ENCODE measurements at places on chromosomes 6 and 20.

GRCh38 chr6:164690241-164690640 is 619.2 kb downstream of the C6orf118 start:
- DNase-seq = no peak

DNA sequence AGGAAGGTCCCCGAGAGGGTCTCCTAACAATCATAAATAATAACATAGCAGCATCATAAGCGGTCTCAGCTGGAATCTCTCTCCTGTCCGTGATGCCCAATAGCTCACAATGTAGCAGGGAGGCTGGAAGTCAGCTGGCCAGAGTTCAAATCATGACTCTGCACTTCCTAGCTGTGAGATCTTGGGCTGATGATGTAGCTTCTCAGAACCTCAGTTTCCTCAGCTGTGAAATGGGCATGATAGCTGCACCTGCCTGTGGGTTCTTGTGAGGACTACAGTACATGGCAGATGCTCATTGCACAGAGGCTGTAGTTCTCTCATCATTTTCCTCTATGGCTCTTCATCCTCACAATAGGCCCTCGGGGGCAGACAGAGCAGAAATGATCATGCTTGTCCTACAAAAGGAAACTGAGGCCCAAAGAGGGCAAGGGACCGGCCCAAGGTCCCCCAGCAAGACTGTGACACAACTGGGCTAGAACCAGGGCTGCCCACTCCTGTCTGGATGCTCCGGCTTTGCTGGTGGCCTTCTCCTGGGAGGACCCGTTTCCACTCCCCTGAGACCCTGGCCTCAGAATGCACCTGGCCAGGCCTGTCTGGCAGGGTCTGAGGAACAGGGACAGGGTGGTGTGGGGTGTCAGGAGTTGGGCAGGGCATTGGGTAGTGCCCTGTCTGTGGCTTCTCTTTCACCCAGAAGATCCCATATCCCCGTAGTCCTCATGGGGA is 17.7 kb downstream of the SLC12A5 start:
- DNase-seq = no peak

DNA sequence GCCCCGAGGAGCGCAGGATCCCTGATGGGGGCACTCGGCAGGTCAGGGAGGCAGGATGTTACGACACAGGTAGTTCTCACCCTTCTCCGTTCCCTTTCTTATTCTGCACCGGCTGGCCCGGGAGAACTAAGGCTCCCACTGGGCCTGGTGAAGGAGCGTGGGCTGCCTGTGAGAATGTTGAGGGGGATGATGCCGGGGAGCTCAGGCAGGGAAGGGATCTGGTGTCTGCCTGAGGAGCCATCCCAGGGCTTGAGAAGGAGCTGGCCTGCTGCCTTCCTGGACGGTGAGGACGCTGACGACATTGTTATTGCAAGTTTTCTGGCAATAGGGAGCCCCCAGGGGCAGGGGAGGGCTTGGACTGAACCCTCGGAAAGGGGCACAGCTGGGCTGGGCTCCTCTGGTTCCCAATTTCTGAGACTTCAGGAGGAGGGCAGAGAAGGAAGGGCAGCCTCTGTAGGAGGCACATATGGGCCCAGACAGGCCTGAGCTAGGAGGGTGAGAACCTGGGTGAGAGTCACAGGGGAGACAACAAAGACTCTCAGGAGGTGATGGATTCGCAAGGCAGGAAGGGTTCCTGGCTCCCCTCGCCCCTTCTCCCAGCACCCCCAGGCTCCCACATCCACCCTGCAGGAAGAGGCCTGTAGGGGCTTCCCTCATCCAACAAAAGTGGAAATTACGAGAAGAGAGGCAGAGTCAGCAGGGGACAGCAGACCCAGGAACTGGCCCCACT is 32.8 kb downstream of the CYP21A2 start:
- no peak for DNase-seq

GRCh38 chr20:3560162-3560561 is 89.3 kb downstream of the ATRN start:
- DNase-seq = no peak

- DNase-seq = no peak
Measured at GRCh38 chr6:5936631-5937030, 70.1 kb downstream of the NRN1 start.

GRCh38 chr6:109508166-109508860 is 25.3 kb upstream of the ZBTB24 start:
- no peak for DNase-seq

GRCh38 chr6:151749341-151749740 is 58.1 kb upstream of the ESR1 start:
- no peak for DNase-seq

DNA sequence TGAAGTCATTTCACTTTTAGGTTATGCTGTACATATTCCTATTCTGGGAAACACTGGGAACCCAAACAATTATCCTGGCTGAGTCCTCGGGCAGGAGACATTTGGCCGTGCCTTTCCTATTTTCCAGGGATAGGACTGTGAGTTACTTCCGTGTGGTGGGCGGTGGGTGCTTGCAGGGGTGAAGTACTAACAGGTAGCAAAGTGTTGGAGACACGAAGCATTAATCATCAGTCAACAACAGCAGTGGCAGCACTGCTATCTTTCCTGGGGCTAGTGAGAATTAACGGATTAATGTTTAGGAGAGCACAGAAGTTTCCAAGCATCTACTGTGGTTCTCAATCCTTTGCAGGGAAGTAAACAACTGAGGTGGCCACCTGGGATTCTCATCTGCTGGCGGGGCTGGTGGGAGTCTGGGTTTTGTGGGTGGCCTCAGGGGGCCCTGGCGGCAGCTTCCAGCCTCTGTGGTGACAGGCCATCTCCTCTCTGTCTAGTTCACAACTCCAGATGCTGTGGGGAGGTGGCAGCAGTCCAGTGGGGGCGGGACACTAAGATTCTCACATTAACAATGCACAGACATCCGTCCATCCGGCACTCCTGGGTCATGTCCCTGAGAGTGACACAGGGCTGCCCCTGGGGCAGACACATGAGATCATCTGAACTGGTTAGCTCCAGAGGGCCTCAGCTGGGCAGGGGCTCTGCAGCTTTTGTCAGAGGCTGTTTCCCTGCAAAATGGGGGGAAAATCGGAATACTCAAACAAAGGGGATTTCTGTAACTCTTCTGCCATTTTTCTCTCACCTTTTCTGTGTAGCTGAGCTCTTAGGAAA is 90.9 kb downstream of the GJA10 start:
- DNase-seq = no peak

- DNase-seq = no peak
Measured at GRCh38 chr6:10441004-10441654, 26.3 kb upstream of the TFAP2A start.

DNA sequence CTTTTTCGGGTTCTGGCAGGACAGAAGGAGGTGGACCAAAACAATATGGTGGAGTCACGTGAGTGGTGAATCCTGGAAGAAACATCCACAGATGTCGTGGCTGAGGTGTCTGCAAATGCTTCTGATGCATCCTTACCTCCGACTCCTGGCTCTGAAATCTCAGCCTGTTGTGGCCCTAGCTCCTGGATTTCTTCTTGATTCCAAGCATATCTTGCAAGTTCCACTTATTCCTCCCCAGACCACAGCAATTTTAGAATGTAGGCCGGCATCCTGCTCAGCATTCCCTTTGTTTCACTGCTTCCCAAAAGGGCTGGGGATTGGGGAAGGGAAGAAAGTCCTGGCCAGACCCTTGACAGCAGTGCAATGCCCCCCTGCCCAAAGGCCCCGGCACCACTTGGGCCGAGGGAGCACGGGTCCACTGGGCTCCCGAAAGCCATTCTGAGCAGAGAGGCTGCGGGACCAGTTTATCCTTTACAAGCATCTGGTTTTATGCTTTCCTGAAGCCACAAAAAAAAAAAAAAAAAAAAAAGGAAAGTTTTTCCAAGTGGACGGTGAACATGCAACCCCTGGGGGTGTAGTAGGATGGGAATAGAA is 200.9 kb upstream of the RNF24 start:
- no peak for DNase-seq

DNA sequence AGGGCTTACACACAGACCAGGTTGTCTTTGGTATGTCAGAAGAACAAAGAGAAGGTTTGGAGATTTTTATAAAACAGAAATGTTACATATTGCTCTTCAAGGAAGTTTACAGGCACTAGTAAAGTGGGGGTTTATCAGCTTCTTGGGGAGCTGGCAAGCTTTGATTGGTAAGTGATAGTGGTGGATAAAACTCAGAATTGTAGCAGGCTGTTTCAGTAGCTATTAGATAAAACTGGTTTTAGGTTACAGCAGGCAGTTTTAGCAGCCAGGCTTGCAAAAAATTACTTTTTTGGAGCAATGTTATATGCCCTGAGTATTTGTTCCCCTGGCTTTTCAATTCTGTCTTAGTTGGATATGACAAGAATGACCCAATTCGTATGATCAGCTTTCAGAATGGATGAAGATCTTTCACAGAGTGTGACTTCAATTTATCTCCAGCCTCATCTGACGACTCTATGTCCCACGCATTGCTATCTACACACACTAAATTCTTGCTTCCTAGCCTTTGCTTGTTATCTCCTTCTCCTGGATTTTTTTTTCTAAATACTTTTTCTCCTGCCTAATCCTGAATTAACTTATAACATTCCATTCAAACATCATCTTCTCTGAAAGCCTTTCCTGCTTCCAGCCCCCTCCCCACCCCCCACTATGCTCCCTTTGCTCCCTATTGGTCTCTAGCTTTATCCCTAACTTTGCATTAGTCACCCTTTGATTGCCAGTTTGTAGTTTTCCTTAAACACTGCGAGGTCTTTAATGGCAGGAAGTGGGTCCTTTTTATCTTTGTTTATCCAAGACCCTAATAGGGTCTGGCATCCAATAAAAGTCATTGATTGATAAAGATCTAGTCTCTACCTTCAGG is 1.0 kb upstream of the TOMM34 start:
- DNase-seq = no peak

DNA sequence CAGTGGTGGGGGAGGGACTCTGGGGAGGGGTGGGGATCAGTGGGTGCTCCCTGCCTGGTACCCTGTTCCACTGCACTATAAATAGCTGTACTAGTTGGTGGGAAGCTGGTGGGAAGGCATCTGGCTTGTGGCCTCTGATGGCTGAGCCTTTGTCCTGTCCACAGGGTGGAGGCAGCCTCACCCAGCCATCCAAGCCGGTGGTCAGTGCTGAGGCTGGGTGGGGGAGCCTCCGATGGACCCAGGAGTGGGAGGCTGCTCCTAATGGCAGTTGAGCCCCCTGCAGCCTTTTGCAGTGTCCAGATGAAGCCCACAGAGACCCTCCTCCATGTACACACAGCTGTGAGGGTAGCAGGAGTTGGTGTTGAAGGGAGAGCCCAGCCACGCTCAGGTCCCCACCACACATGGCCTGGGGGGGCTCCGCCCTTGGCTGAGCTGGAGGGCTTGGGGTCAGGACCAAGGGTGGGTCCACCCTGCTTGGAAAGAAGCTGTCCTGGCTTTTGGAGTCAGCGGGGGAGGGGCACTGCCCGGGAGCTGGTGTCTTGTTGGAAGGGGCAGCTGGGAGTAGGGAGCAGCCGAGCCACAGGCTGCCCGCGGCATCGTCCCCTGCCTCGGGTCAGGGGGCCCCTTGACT is 2.5 kb downstream of the PPDPF start:
- no peak for DNase-seq

DNA sequence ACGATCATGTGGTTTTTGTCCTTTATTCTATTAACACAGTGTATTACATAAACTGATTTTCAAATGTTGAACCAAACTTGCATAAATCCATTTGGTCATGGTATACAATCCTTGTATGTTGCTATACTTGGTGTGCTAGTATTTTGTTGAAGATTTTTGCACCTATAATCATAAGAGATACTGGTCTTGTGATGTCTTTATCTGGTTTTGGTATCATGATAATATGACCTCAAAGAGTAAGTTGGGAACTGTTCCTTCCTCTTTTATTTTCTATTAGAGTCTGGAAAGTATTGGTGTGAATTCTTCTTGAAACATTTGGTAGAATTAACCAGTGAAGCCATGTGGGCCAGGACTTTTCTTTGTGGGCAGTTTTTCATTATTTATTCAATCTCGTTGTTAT is 65.3 kb downstream of the TRPC4AP start:
- no peak for DNase-seq

DNA sequence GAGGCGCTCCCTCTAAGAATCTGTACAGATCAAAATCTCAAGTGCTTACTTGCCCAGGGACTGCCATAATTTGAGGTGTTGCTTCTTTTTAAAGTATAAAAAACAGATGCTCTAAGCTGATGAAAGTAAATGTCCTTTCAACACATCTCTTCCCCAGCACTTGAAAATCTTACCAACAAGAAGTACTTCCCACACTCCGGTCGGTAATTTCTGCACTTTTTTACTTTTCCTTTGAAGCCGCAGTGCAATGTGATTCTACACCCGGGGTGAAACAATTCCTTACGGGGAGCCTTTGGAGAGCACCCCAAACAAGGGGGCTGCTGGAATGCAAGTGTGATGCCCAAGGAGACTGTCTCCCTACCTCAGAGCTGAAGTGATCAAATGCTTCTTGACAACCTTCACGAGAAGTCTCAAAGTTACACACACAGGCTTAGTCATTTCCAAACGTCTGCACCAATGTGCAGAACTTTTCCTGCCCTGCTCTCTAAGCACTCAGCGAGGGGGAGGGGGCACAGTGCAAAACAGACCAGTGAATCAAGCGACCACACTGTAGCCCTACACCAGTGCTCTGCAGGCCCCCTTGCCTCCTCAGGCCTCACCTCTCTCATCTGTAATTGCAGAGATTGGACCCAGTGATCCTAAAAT is 56.7 kb downstream of the ATXN1 start:
- DNase-seq = no peak

DNA sequence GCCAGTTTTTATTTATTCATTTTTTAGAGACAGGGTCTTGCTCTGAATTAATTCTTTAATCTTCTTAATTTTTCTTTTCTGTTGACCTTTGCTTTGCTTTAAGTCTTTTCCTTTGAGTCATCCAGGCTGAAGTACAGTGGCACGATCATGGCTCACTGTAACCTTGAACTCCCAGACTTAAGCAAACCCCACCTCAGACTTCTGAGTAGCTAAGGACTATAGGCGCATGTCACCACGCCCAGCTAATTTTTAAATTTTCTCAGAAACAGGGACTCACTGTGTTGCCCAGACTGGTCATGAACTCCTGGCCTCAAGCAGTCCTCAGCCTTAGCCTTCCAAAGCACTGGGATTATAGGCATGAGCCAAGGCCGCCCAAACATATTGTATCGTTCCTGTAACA is 71.3 kb upstream of the GNRH2 start:
- DNase-seq = no peak

DNA sequence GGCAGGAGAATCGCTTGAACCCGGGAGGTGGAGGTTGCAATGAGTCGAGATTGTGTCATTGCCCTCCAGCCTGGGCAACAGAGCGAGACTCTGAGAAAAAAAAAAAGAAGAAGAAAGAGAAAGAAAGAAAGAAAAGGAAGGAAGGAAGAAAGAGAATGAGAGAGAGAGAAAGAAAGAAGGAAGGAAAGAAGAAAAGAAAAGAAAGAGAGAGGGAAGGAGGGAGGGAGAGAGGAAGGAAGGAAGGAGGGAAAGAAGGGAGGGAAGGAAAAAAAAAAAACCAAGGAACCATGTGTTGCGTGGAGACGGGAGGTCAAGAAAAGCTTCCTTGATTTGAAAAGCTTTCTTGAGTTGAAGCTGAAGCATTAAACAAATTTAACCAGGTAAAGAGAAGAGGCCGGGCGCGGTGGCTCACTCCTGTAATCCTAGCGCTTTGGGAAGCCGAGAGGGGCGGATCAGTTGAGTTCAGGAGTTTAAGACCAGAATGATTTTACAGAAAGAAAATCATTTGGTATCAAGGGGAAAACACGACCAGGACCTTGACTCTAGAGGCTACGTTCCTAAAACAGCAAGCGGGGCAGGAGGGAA is 90.5 kb upstream of the PRSS16 start:
- DNase-seq = no peak

- no peak for DNase-seq
Measured at GRCh38 chr6:69386426-69386825, 410.4 kb downstream of the LMBRD1 start.

GRCh38 chr6:122078481-122078880 is 321.0 kb upstream of the HSF2 start:
- no peak for DNase-seq

Measured in GOT3 (cell line).